ENCODE measurements at places on chromosomes 2 and 18.
A peak's percentile ranks its signal among the peaks of the same experiment; 100 is the strongest.

DNA sequence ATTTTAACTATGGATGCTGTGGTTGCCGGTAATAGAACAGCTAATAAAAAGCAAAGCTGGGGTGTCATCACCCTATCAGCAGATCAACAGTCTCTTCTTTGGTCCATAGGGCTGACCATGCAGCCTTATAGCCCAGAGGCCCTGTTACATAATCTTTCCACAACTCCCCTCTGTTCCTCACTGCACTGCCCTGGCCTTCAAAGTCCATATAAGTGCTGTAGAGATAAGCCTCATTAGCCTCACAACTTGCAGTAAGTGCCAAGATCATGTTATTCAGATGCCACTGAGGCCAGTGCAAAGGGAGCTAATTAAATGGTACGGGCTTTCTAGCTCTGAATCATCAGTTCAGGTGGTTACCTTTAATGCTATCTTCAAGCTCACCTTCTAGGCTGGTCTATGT is 89.7 kb upstream of the CXCR4 start:
- no peak for DNase-seq

DNA sequence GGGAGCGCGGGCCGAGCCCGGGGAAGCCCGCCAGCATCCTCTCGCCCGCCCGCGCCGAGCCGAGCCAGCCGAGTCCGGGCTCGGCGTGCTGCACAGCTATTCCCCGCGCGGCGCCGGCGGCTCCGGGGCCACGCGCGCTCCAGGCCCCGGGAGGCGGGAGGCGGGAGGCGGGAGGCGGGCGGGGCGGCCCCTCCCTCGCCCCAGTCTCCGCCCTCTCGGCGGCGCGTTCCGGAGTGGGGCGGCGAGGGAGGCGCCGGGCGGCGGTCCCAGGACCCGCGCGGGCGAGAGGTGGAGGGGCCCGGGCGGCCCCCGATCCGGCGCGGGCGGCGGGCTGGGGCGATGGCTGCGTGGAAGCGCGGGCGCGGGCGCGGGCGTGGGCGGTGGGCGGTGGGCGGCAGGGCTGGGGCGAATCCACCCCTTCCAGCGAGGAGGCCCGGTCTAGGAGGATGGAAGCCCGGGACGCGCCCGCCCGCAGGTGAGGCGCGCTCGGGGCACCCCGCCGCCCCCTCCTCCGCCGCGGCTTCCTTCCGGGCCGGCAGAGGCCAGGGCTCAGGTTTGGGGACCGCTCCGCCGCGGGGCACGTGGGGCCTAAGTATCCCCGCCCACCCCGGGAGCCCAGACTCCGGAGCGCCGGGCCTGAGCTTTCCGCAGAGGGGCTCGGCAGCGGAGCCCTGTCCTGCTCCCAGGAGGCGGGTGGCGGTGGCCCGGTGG is at the start of gene ADCY3:
Gene ADCY3 (minus strand): TSS at position 140 of the 711 bp plus-strand sequence. CDS start 1,250 bp downstream, outside the sequence.
- peak; percentile 78 for DNase-seq

- no peak for DNase-seq
These were observed 827.5 kb downstream of the ADCYAP1 start for GRCh38 chr18:1732143-1732542.

DNA sequence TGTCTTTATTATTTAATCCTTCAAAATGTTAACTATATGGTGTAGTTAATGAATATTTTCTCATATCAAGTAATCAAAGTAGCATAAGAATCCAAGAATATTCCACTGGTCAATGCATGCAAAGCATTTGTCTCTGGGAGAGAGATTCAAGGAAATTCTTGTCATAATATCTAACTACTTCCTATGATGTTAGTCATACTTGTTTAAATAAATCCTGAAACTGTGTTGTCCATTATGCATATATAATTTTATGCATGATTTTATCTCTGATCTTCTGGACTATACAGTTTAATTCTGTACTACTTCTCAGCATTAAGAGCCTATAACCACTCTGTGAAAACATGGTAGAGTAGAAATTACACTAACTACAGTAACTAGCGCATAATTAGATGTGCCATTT is 388.3 kb downstream of the NR4A2 start:
- DNase-seq: no peak

GRCh38 chr2:205692104-205692503 is 9.8 kb downstream of the NRP2 start:
- peak; percentile 47 for DNase-seq

GRCh38 chr18:62505669-62506494 is 16.9 kb upstream of the ZCCHC2 start:
- peak; percentile 38 for DNase-seq

DNA sequence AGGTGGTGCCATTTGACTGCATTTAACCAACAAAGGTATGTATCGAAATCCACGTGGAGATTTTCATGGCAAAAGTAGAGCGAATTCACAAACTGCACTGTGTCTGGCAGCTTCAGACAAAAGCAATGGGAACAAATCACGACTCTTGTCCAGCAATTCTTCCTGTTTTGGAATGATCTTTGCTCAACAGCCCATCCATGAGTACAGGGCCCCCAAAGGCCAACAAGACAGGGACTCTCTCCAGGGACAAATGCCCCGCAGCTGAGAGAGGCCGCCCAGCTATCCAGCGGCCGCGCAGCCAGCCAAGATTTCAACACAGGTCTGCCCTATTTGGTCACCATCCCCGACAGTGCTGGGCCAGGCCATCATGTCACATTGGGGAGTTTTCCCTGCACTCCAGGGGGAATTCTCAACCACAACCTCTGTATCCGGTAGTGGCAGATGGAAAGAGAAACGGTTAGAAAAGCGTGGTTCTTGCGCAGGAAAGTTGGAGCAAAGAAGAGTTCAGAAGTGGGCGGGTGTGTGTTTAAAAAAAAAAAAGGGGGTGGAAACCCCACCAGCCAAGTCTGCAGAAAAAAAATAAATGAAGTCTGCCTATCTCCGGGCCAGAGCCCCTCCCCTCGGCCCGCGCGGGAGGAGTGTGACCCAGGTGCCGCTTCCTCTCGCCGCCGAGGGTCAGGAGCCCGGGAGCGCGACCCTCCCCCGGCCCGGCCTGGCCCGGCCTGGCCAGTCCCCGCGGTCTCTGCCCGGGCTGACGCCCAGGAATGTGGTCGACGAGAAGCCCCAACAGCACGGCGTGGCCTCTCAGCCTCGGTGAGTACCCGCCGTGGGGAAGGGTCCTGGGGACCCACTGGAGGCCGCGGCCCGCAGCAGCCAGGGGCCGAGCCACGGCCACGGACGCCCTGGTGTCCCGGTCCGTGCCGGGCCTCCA is at the start of gene GYPC:
Gene GYPC (plus strand): TSS at position 659 of the 931 bp plus-strand sequence. CDS start 106 bp downstream, at position 765.
- DNase-seq: peak; percentile 78

DNA sequence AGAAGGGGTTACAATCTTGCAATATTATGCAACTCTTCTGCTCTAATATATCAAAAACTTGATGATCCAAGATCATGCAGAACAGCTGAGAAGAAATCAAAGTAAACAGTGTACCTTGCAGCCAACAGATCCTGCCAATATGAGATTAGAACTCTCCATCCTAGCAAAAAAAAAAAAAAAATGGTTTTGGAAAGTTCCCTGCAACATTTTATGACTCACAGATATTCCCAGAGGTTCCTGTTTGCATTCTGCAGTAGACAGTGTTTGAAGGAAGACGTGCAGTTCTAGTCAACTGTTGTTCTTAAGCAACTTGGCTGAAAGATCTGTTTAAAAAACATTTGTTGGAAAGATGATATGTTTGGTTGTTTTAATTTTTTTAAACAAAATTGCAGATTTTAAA is 103.6 kb upstream of the WDR75 start:
- DNase-seq: peak; percentile 75

DNA sequence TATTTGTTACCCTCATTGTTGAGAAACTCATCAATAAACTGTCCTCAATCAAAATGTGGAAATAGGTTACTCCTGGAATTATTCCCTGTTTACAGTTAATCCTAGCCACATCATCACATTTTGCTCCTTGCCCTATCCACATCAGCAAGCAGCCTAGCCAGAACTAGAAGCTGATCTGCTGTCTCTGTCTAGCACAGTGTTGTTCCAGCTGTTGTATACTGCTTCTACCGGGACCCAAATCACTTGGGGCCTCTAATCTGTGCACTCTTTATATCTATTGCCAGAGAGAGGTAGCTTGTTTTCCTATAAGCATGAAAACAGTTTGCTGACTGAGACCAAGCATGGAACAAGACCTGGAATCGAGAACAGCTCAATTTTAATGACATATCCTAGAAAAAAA is 196.2 kb upstream of the SP5 start:
- no peak for DNase-seq

GRCh38 chr2:111975053-111975552 is 76.7 kb downstream of the MERTK start:
- peak; percentile 90 for DNase-seq

GRCh38 chr2:19659024-19659792 is 242.6 kb downstream of the TTC32 start:
- no peak for DNase-seq

GRCh38 chr18:9701609-9702349 is 6.3 kb upstream of the RAB31 start:
- DNase-seq: no peak

GRCh38 chr2:8342407-8342806 is 339.4 kb upstream of the ID2 start:
- DNase-seq: no peak

- peak; percentile 66 for DNase-seq
These were observed 185.7 kb upstream of the KLHL29 start for GRCh38 chr2:23199115-23199918.

DNA sequence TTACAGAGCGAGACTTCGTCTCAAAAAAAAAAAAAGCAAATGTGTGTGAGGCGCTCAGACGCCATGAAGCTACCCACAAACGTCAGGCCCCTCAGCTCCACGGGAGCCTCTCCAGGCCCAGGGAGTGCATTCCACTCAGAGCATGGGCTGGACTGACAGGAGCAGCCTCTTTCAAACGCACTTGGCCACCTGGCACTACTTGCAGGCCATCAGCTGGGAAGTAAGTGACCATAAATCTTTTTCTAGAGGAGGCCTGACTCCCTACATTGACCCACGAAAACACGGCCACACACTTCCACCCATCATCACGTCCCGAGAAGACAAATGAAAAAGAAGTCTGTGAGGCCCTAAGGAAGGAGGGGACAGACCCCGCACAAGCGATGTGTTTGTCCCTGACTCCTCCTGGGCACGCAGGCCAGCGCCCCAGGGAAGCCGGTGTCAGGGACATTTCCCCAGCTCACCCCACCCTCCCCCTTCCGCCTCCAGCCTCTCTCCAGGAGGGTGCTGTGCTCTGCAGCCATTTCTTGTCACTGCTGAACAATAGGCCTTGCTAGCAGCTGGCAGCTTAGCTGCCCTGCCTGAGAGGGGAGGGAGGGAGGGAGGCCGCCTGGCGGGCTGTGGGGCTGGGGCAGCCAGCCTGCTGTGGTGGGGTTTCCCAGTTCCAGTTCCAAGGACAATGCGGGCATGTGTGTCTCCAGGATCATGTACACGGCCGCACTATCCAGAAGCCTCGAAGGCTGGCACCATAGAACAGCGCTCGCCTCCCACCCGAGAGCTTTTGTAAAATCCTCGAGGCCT is 26.6 kb downstream of the SERTAD2 start:
- no peak for DNase-seq

DNA sequence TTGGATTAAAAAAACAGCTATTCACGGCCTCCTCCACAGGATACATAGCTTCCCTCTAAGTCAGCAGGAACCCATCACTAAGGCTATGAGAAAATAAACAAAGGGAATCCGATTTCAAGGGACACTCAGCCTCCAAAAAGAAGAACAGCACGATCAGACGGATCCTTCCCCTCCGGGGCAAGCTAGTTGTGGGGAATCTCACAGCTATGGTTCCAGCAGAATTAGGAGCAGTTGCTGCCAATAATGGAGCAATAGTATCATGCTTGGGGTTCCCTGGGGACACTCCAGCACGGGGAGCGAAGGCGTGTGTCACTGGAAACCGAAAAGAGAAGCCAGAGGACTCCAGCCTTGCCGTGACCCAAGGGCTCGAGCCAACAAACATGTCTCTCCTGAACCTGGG is 163.1 kb downstream of the TTC32 start:
- peak; percentile 82 for DNase-seq

DNA sequence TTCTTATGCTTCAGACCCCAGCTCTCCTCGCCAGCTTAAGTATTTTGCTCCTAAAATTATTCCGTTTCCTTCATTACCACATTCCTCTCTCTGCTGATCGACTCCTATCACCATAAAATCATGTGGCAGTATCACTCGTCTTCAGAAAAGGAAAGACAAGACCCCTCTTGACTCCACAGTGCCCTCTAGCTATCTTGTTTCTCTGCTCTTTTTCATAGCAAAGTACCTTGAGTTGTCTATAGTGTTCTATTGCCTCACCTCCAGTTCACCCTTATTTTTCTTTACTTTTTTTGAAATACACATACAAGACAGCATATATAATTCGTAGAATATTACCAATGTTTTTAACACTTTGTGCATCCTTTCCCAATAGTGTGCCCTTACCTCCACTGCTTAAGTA is 273.2 kb upstream of the SIX3 start:
- no peak for DNase-seq

DNA sequence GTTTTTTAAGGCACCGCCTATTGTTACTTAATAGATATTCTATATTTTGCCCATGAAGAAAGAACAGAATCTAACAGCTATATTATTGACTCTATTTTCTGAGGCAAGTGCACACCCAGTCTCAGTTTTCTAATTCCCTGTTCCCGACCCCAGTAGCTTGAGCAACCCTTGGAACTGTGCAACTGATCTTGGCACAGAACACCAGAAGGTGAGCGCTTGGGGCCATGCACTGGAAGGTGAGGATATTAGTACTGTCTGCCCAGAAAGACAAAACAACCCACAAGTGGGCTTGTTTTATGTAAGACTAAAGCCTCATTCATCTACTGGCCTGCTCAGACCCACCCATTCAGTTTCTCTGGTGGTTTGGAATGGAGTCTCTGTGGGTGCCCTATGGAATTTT is 188.8 kb upstream of the LINC00305 start:
- no peak for DNase-seq

GRCh38 chr2:200695601-200696000 is 109.8 kb downstream of the AOX1 start:
- no peak for DNase-seq

DNA sequence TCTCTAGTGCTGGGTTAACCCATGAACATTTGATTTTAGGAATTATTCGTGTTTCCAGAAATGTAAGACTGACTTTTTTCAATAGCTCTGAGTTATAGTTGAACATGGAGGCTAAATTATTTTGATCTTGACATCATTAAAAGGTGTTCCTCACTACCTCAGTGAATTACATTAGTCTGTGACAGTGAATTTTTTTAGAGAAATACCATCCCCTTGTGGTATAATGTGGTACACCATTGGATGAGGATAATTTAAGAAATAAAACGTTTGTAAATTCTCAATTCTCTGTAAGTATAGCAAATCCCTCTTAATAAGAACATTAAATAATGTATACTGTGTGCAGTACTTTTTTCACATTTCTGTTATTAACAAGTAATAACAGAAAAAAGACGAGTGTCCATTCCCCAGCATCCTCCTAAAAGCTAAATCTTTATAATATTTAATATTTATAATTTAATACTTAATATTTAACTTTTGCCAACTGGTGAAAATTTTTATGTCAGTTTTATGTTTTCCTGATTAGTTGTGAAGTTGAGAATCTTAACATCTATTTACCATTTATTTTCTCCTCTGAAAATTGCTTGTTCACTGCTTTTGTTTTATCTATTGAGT is 70.3 kb upstream of the CWC22 start:
- peak; percentile 40 for DNase-seq

All from GM23248 (cell line).